ENCODE measurements at places on chromosomes 7 and 10.

- DNase-seq: no peak
Measured at GRCh38 chr7:91031757-91032156, 232.5 kb upstream of the FZD1 start.

- DNase-seq: peak; percentile 18
Measured at GRCh38 chr7:100546926-100547800, 8.2 kb downstream of the AGFG2 start.

DNA sequence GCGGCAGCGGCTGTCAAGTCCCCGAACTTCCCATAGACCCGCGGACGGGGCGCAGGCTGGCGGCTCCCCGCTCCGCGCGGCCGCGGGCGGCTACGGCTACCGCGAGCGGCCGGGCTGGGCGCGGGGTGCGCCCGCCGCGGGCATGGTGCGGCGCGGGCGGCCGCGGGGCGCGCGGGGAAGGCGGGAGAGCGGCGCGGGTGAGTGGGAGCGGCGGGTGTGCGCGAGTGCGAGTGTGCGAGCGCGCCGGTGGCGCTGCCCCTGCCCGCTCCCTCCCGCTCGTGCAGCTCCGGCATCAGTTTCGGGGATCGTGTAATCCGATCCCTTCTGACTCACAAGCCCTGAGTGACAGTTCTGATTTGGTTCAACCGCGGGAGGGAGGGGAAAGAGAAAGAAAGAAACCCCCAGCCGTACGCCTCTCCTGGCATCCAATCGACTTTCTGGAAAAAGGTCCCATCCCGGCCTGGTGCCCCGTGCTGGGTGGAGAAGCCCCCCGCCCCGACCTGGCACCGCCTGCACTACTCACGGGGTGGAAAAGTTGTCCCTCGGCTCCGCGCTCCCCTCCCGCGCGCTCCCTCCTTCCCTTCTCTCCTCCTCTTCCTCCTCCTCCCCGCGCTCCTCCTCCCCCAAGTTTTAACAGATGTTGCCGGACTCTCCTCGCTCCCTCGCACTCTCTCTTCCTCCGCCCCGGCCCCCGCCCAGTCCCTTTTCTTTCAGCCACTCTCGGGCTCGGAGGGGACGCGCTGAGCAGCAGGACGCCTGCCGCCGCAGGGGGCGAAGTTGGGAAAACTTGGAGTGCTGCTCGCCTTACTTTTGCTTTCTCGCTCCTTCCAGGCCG, at the start of gene GLI3:
Gene GLI3 (minus strand): TSS at position 234 of the 835 bp plus-strand sequence. CDS start 13,956 bp downstream, outside the sequence.
- peak; percentile 44 for DNase-seq

GRCh38 chr7:2388637-2388954, 14.8 kb upstream of the CHST12 start:
- no peak for DNase-seq

GRCh38 chr10:130558746-130559546, 422.8 kb downstream of the GLRX3 start:
- DNase-seq: no peak

DNA sequence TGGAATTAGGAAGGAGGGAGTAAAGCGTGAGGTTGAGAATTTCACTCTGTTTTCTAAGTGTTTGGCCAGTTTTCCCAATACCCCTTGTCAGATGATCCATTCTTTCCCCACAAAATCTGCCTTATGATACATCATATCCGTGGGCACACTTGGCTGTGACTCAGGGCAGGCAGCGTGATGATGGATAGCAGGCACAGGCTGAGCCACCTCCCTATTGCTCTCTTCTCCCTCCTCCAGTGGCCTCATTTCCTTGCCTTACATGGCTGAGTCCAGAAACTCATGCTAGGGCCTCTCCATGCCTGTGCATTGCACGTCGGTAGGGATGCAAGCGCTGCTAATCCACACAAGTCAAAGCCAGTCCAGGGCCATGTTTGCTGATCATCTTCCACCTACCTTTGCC, 128.3 kb downstream of the AMPH start:
- no peak for DNase-seq

- no peak for DNase-seq
Measured at GRCh38 chr10:71299071-71299785, 19.8 kb upstream of the SLC29A3 start.

DNA sequence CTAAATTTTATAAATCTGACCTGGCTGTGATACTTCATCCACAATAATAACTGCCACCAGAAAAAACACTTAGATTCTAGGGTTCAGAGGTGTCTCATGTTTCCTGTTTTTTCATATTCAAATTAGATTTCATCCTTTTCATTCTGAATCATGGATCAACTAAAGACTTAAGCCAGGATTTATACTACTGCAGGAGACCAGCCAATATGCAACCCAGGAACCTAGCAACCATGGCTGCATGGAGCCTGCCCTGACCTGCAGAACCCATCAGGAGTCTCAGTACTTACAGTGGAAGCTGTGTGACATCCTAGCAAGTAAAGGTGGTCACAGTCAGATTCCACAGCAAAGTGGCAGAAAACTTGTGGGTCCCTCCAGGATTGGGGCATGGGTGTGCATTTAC, 40.5 kb upstream of the RNF148 start:
- DNase-seq: no peak

- no peak for DNase-seq
Measured at GRCh38 chr7:101841328-101841727, 23.9 kb downstream of the CUX1 start.

GRCh38 chr7:41924796-41925195, 221.9 kb upstream of the INHBA start:
- DNase-seq: no peak

GRCh38 chr10:117370205-117370604, 5.0 kb downstream of the PDZD8 start:
- DNase-seq: no peak

DNA sequence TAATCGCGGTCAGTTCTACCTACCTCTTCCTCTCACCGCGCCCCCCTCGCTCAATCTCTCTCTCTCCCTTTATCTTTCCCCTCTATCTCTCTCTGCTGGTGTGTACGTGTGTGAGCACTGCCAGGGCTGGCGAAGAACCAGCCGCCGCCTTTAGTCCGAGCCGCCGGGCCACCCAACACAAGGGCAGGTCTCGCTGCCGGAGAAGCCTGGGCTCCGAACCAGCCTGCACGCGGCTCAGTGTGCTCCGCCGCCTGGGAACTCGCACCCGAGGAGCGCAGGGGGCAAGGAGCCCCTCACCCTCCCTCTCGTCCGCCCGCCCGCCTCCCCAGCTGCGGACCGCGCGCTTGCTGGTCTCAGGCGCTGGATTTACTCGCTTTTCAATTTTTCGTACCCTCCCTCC, 1.7 kb downstream of the NXPH1 start:
- no peak for DNase-seq

DNA sequence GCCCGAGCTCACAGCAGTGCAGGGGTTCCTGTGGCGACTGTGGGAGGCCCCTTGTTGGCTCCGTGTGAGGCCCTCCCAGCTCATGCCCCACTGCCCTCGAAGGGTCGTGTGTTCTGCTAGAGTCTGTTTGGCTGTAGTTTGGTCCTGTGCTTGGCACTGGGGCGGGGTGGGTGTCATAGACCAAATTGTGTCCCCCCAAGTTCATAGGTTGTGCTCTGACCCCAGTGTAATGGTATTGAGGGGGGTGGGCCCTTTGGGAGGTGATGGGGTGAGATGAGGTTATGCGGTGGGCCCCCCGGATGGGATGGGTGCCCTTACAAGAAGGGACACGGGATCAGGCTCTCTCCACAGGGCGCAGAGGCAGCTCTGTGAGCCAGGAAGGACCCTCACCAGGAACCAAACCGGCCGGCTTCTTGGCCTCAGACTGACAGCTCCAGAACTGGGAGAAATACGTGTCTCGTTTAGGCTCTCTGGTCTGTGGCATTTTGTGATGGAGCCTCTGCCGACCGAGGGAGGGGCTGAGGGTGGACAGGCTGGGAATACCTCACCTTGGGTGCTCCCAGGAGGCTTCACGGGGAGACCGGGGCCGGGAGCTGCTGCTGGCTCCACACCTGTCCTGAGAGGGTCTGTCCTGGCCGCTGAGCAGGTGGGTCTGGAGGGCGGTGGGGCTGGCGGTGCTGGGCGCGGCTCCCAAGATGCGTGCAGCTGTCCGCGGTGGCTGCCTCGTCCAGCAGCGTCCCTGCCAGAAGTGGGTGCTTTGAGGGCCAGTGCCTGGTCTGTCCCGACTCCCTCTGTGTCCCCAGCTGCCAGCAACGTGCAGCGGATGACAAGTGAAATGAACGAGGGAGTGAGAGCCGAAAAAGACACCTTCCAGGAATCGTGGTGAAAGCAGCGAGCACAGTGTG, 89.4 kb downstream of the INPP5A start:
- peak; percentile 53 for DNase-seq

DNA sequence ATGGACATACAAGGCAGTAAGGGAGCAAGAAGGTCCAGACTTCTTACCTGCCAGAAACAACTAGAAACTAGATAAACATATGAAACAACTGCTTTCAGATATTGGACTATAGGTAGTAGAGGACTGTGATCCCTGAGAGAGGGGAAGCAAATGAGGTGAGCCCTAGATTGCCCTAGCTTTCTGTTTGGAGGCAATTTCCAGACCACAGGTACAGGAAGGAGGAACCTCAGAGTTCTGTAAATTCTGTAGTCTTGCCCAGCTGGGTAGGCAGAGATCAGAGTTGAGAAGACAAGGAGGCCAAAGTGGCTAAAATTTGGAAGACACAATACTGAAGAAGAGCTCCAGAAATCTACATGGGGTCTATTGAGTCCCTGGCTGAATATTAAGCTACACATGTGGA, 21.0 kb downstream of the CDK6 start:
- no peak for DNase-seq

DNA sequence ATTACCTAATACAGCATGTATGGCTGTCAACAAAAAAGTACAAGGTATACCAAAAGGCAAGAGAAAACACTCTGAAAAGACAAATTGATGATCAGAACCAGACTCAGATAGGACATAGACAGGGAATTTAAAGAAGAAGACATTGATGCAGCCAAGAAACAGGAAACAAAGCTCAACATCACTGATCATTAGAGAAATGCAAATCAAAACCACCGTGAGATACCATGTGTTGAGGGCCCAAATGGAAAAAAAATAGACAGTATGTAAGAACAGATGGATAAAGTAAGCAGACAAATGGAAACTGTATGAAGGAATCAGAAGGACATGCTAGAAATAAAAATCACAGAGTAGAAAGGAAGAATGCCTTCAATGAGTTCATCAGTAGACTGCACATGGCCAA, 23.3 kb downstream of the CARD11 start:
- DNase-seq: no peak

DNA sequence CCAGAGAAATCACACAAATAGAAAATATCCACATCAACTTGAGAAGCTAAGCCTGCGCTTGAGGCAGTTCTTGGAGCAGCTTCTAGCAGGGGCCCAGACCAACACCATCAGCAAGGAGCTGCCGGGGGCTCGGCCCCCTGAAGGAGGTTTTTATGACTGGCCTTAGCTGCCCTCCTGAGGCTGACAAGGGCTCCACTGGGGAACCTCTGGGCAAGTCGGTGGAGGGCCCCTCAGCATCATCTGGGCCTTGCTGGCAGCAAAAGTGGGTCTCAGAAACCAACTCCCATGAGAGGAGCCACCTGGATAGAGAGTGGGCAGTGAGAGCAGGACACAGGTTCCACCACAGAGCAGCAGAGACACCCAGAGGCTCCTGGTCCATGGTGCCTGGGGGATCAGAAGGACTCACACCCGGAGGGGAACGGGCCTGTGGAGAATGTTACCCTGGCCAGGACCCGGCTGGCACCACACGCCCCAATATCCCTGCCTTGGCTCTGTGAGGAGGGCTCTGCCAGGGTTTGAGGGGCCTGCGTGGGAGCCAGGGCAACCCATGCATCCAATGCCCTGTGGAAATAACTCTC, 55.9 kb downstream of the NEUROG3 start:
- no peak for DNase-seq

DNA sequence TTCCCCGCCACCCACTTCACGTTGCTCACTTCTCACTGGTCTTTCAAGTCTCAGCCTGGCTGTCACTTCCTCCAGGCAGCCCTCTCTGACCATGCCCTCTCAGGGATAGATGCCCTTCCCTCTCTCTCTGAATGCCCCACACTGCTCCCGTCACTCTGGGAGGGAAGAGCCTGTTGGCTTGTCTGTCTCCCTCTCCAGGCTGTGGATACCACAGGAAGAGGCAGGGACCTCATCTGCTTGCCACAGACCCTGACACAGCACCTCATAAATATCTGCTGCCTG, 93.1 kb downstream of the OAT start:
- no peak for DNase-seq

DNA sequence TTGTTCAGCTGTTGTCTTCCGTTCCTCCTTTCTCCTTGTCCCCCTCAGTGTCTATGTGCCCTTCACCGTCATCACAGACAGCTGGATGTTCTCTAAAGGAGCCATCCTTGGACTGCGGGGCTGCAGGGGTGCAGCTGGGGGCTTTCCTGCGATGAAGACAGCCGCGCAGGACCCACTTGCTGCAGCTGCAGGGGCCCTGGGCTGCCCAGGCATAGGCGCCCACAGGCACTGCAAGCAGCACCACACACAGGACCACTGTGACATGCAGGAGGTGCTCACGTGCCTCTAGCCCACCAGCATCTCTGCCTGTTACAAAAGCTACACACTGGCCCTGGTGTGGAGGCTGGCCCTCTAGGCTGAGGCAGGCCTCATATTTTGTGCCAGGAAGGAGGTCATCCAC, 3.4 kb downstream of the LRIT2 start:
- DNase-seq: no peak

DNA sequence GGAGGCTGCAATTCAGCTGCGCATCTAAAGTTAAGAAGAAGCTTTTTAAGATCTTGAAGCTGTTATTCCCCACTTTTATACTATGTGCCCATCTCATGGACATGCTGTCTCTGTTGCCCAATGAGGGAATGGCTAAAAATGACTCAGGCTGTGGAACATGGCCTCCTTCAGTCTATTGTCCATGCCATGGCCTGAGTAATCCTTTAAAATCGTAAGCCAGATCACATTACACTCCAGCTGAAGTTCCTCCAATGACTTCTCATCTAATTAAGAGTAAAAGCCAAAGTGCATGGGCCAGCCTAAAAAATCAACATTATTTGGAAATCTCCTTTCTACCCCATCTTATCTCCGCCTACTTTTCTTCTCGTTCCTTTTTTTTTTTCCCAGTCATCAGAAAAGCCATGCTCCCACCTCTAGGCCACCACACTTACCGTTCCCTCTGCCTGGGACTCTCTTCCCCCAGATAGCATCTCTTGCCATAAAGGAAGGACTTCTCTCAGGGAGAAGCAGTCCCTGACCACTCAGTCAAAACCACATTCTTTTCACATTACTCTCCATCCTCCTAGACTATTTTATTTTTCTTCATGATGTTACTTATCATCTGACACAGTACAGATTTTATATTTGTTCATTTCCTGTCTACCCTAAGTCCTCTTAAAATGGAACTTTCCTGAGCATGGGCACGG, 337.4 kb downstream of the PRPF18 start:
- DNase-seq: no peak

- no peak for DNase-seq
Measured at GRCh38 chr7:100867776-100868485, 744 bp downstream of the TRIP6 start.

DNA sequence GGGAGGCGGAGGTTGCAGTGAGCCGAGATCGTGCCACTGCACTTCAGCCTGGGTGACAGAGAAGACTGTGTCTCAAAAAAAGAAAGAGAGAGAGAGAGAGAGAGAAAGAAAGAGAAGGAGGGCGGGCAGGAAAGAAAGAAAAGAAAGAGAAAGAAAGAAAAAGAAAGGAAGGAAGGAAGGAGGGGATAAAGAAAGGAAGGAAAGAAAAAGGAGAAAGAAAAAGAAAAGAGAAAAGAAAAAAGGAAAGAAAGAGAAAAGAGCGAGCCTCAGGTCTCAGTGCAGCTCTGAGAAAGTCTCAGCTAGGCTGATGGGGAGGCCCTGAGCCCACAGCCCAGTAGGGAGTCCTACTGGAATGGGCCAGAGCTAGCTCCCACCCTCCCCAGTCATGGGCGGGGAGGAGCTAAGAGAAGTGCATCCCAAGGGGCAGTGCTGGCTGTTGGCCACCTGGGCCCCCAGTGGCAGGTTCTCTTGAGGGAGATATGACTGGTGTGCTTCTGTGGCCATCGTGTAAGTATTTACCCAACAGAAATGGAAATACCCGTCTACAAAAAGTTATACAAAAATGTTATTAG, 69.3 kb downstream of the ABRAXAS2 start:
- DNase-seq: no peak
